MV-4-11 (cell line): ENCODE measurements at places on chromosomes 6 and 20.

DNA sequence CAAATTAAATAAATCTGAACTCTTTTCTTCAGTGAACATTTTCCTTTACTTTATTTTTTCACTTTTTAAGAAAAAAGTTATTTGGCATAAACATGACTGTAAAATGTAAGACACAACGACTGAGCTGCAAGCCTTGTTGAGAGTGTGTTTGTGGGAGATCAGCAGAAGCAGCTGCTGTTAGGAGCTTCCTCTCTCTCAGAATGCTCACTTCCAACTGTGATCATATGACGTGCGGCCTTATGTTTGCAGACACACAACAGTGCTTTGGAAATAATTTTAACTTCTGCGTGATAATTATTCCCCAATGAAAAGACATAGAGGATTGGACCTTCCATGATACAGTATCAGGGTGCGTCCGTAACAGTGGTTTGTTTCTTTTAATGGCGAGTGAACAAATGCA, 104.0 kb downstream of the ARHGAP18 start:
- peak; percentile 73 for DNase-seq

- no peak for DNase-seq
These were observed 1.6 kb upstream of the PCK1 start for GRCh38 chr20:57559289-57559634.

DNA sequence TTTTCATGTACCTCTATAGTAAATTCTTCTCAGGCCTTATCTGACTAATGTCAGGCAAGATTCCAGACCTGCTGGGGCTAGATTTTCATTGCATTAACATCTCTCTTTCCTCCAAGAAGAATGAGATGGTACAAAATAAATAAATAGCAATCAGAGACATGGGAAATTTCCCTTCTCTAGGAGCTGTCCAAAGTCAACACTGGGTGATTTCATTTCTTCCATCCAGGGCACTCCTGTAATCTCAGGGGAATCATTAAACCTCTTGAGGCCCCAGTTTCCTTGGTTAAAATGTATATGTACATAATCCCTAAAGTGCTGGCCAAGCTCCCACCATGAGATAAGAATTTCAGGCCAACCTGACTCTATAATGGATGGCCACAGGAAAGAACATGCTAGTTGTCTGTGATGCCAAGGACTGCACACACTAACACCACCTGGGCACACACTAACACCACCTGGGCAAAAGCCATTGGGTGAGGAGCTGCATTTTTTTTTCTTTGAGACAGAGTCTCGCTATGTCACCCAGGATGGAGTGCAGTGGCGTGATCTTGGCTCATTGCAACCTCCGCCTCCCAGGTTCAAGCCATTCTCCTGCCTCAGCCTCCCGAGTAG, 912 bp downstream of the IL17F start:
- DNase-seq = no peak

GRCh38 chr6:28673787-28674671, 148.3 kb downstream of the GPX5 start:
- DNase-seq = peak; percentile 54

DNA sequence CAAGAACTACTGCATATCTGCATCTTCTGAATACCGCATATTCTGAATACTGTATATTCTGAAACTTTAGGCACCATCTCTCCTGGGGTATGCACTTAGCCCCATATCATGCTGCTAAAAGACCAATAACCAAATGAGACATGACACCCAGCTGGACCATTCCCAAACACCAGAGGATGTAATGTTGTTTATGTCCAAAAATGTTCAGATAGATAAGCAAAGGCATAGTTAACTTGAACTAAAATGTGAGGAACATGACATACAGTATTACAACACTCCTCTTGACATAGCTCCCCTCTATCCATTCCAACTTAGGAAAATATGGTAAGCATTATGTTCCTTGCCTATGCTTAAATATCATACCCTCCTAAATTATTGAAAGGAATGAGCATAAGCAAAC, 127.3 kb downstream of the TENT5A start:
- no peak for DNase-seq
